ENCODE measurements at places on chromosomes 4 and X. TPM values are rescaled to one million over a fixed set of nuclear protein-coding genes. Genes with fewer than 3 reads are reported as not detected.

The MMRN1 gene
- total RNA-seq: not detected

The TMEM31 gene
- not detected for total RNA-seq

The CNKSR2 gene
- 5.9 TPM for total RNA-seq

The RPS6KA6 gene
- 6.7 TPM for total RNA-seq
